ENCODE measurements at places on chromosomes 6 and 20. TPM values are rescaled to one million over a fixed set of nuclear protein-coding genes. Genes with fewer than 3 reads are reported as not detected.

- DNase-seq: no peak
Observed at GRCh38 chr20:52595518-52595917, 376.6 kb upstream of the TSHZ2 start.

- no peak for DNase-seq
Observed at GRCh38 chr6:81690073-81690472, 62.4 kb downstream of the TENT5A start.

MATN4 gene
- 0.20 TPM for total RNA-seq

PGC gene
- total RNA-seq: not detected

DNA sequence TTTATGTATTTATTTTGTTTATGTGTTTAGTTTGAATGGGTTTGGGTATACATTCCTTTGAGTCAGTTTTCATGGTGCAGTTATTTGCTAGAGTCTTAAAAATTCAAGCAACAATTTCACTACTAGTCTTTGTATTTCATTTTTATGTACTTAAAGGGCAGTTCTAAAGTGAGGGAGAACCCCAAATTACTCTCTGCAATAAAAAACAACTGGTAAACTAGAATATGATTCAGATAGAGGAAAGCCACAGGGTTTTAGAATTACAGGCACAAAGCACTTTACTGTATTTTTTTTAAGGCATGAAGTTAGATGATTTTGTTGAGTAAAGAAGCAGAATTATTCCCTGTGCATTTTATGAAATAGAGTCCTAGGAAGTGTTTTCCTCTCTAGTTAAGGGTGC is 183.3 kb downstream of the ARID1B start:
- no peak for DNase-seq

GRCh38 chr6:164578616-164579015 is 730.8 kb downstream of the C6orf118 start:
- DNase-seq: no peak

- DNase-seq: peak; percentile 82
Observed at GRCh38 chr20:3071610-3072529, at the start of gene OXT. Gene OXT, plus strand, starts transcription at chr20:3071620. Its CDS starts 36 bp downstream, at chr20:3071656.

MYB gene
- 5.3 TPM for total RNA-seq

GRCh38 chr6:674956-675355 is 18.0 kb downstream of the EXOC2 start:
- DNase-seq: no peak

- DNase-seq: no peak
Observed at GRCh38 chr6:122799916-122800686, 11.0 kb downstream of the SMPDL3A start.

DNA sequence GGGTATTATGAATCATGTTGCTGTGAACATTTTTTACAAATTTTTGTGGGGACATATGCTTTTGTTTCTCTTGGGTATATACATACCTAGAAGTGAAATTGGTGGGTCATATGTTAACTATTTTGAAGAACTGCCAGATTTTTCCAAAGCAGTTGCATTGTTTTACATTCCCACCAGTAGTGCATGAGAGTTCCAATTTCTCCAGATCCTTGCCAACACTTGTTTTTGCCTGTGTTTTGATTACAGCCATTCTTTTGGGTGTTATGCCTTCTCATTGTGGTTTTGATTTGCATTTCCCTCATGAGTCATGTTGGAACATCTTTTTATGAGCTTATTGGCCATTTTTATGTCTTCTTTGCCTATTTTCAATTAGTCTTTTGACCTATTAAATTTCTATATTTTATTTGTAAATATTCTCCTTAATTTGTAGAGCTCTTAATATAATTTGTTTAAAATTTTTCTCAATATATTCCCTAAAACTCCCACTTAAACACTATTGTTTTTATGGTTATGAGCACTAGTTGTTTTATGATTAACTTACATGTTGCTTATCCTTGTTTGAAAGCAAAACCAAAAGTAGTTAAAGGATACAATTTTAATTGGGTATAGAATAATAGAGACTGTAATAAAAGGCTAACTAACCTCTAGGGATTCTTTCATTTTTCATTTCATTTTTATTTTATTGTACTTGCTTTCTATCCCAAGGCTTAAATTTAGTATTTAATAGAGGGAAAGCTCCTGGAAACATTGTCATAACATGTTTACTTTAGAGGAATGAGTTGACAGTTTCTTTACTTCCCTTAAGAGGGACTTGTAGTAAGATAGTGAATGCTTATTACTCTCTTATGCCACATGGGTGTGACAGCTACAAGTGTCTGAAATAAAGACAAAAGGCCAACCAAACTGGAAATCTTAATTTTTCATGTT is 5.5 kb downstream of the UBR2 start:
- no peak for DNase-seq

GRCh38 chr6:162119341-162119740 is 608.2 kb downstream of the PRKN start:
- DNase-seq: peak; percentile 46

DNA sequence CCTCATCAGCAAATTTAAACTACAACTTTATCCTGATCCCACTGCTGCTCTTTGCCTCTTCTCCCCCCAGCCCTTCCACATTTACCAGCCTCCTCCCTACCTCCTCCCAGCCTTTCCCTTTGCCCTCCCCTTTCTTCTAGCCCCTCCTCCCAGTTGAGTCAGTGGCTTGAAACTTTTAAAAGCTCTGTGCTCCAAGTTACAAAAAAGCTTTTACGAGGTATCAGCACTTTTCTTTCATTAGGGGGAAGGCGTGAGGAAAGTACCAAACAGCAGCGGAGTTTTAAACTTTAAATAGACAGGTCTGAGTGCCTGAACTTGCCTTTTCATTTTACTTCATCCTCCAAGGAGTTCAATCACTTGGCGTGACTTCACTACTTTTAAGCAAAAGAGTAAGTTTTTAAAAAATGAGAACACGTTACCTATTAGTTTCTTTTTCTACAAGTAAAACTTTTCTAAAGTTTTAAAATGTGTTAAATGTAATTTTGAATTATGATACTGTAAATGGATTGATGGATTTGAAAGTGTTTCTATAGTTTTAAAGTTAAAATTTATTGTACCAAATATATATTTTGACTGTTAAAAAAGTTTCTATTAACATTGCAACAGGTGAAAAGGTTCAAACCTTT is at the start of gene GJA1:
TSS of gene GJA1 (plus strand) at position 203 of the 626 bp plus-strand sequence. CDS start 11,202 bp downstream, outside the sequence.
- DNase-seq: peak; percentile 87

DNA sequence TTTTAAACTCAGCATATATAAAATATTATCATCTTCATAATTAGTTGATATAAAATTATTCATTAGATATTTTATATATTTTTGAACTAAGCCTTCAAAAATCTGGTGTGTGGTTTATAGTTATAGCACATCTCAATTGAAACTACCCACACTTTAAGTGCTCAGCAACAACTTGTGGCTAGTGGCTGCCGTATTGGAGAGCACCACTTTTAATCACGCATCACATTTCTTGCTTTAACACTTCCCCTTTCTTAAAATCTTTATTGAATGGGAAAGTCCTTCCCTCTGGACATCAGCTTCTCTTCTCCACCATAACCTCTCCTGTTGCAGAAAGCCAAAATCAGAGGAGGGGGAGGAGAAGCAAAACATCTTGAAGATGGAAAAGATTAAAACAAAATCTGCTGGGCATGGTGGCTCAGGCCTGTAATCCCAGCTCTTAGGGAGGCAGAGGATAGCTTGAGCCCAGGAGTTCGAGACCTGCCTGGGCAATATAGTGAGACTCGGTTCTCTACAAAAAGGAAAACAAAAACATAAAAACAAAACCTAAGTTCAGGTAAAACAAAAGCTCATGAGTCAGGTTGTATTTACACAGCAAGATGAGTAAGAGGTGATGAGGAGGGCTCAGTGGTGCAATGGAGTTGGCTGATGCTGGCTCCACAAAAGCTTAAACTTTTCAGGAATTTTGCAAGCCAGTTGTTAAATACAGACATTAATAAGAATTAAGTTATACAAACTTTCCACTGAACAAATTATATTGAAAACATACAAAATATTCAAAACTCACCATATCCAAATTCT is 237.0 kb upstream of the SUPT3H start:
- DNase-seq: no peak

RXRB gene
- total RNA-seq: 25.8 TPM

TP53TG5 gene
- 1.1 TPM for total RNA-seq

TNXB gene
- total RNA-seq: 9.3 TPM

GRCh38 chr6:160959726-160960435 is 31.7 kb upstream of the MAP3K4 start:
- DNase-seq: no peak

Data from endodermal cell (in vitro differentiated cells).